ENCODE measurements at places on chromosomes 3 and 15.

DNA sequence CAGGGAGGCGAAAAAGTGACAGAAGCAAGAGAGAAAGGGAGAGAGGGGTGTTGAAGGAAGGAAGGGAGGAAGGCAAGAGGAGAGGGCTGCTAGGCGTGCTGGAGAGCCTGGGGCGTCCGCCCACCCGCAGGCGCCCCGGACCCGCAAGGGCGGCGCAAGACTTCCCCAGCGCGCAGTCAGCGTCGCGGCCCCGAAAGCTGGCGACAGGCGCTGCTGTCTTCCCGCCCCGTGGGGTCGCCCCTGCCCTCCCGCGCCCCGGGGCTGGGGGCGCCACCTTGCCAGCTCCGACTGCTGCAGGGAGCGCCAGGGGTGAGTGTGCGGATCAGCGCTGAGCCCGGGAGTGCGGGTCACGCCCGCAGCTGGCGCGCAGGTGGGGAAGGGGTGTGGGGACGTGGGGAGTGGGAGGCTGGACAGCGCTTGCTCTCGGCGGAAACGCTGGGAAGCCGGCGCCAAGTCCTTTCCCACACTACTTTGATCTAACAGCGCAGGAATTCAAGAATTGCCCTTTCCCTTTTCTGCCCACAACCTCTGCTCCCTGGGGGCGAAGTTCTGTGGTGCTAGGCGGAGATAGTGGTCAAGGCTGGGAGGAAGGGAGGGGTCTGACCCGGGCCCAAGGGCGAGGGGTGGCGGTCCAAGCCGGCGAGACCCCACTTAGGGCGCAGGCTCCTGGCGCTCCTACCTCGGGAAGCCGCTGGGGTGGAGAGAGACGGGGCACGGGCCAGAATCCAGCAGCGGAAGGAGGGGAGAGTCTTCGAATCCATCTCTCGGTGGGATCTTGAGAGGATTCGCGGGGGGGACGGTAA, 266.1 kb downstream of the CGGBP1 start:
- DNase-seq, result no peak

GRCh38 chr3:24017305-24017704, 72.2 kb downstream of the NR1D2 start:
- no peak for DNase-seq

- DNase-seq, result peak; percentile 93
Measured at GRCh38 chr3:184543843-184544512, 17.6 kb upstream of the EPHB3 start.

- DNase-seq, result no peak
Measured at GRCh38 chr15:78407608-78408354, 30.2 kb upstream of the IREB2 start.

DNA sequence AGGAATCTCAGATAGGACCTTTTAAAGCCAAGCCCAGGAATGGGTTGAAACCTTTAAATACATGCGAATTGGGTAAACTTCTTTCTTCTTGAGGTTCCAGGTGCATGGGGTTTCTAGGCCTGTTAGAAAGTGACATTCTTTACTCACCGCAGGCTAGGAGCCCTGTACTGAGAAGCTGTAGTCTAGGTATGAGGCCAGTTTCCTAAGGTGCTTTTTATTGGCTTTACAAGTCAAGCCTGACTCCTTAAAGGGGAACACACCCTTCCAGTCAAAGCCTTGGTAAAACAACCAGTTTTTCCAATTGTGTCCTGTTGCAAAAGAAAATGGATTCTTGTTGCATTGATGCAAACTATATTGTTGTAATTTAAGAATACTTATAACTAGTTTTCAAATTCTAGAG, 76.1 kb upstream of the ATP11B start:
- DNase-seq, result no peak

GRCh38 chr15:73527598-73527997, 84.6 kb downstream of the REC114 start:
- no peak for DNase-seq

DNA sequence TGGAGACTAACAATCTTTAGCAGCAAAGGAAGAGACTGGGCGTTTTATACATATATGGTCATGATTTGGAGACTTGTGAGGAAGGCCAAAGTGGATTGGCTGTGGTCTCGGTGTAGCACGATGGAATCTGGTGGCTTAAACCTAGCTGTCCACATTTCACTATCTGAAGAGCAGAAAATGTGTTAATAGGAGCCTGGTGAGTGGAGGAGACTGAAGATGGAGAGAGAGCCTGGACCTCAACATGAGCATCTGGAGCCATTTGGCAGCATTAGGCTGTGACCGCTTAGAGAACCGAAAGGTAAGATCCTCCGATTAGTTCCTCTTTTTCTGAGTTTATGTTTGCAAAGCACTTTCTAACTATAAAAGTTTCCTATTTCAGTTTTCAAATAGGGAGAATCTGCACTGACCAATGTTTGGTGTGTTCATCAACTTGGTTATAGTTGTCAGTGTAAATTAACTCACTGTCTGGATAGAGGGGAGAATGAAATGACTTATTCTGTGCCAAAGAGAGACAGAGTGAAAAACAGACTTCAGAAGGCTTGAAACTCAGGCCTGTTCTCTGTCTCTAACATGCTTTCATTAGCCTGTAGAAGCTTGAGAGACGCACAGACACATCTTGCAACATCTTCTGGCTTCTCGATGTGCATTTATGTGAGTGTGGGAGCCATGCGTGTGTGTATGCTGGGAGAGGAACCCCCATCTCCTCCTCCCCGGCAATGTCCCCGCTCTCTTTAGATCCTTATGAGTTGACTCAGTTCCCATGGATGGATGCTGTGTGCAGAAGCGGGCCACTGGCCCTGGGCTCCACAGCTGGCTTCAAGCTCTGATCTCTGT, 244.7 kb upstream of the TBL1XR1 start:
- DNase-seq, result peak; percentile 81

All from NAMALWA (cell line).